ENCODE measurements at places on chromosomes 1 and 21. TPM values are rescaled to one million over a fixed set of nuclear protein-coding genes. Genes with fewer than 3 reads are reported as not detected.

SH2D2A gene
- total RNA-seq, result 257 TPM

REN gene
- not detected for total RNA-seq

GUCA2B gene
- total RNA-seq, result not detected

LCK gene
- 228 TPM for total RNA-seq

GRCh38 chr1:7467476-7468175 is 303.5 kb upstream of the VAMP3 start:
- no peak for ATAC-seq

GRCh38 chr1:17930635-17931034 is 175.5 kb downstream of the ACTL8 start:
- no peak for ATAC-seq

DNA sequence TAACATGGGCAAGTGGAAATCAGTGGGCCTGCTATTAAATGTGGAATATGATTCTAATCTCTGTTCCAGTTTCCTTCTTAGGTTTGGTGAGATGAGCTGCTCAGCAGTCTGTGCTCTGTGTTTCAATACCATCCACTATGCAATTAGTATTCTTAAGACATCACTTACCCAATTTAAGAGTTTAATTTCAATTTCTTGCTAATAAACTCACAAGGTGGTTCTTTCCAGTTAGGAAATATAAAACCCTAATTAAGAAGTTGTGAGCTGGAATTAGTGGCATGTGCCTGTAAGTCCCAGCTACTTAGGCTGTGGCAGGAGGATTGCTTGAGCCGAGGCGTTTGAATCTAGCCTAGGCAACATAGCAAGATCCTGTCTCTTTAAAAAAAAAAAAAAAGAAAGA is 51.7 kb downstream of the MPZL1 start:
- no peak for ATAC-seq

- no peak for ATAC-seq
These were observed 485.3 kb upstream of the NFIA start for GRCh38 chr1:60596791-60597750.

DNA sequence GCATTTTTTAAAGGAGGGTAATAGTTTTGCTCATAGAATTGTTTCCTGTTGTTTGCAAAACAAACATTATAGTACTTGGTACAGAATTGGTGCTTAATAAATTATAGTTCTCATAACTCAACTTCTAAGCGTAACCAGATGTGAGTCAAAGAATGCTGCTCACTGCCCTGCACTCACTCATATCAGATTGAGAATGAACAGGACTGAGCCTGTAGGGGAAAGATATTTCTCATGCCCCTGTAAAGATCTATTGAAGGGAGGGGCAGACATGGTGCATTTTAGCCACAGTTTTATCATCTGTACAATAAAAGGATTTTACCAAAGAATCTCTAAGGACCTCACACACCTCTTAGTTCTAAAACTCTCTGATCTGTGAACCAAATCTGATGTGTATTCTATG is 358.5 kb downstream of the SEC16B start:
- no peak for ATAC-seq

OR10J1 gene
- not detected for total RNA-seq

TESK2 gene
- total RNA-seq, result 8.9 TPM

- no peak for ATAC-seq
These were observed 25.2 kb downstream of the CLDN14 start for GRCh38 chr21:36454706-36455105.

- ATAC-seq, result no peak
These were observed 90.1 kb downstream of the TLR5 start for GRCh38 chr1:223052931-223053330.

DNA sequence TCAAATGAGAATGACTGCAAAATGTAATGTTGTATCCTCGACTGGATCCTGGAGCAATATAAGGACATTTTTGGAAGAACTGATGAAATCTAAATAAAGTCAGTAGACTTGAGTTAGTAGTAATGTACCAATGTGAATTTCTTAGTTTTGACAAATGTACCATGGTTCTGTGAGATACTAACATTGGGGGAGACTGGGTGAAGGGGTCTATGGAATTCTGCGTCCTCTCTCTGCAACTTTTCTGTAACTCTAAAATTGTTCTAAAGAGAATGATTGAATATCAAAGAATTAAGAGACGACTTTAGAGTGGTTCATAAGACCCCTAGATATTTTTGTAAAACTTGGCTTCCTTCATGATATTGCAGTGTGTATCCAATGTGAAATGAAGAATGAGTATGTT is 59.2 kb upstream of the KAZN start:
- ATAC-seq, result no peak

LCE1A gene
- not detected for total RNA-seq

DNA sequence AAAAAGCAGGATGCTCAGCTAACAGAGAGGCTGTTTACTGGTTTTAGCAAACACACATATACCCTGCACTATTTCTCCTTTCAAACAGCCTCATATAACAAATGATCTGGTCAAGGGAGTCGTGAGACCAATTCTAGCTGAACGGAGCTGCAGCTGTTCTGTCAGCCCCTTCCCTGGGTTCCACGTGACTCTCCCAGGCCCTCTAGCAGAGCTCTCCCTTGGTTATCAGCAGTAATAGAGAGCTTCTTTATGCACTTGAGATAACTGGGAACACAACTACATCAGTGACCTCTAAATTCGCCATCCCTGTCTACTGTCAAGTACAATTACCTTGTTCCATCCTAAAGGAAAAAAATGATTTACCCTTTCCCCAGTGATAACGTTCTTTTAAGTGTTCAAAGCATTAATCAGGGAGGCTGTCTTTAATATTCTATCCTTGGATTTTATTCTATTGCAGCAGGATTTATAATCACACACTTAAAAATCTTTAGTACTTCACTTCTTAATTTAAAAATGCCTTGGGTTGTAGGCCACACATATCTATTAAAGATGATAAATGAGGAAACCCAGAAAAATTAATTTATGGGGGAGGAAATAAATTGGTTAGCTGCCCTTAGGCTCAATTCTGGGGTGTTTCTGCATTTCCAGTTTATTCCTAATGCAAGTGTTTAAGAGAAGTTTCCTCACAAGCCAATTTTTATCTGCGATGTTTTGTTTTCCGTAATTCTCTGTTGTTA is 28.2 kb downstream of the PTGER3 start:
- no peak for ATAC-seq

DNA sequence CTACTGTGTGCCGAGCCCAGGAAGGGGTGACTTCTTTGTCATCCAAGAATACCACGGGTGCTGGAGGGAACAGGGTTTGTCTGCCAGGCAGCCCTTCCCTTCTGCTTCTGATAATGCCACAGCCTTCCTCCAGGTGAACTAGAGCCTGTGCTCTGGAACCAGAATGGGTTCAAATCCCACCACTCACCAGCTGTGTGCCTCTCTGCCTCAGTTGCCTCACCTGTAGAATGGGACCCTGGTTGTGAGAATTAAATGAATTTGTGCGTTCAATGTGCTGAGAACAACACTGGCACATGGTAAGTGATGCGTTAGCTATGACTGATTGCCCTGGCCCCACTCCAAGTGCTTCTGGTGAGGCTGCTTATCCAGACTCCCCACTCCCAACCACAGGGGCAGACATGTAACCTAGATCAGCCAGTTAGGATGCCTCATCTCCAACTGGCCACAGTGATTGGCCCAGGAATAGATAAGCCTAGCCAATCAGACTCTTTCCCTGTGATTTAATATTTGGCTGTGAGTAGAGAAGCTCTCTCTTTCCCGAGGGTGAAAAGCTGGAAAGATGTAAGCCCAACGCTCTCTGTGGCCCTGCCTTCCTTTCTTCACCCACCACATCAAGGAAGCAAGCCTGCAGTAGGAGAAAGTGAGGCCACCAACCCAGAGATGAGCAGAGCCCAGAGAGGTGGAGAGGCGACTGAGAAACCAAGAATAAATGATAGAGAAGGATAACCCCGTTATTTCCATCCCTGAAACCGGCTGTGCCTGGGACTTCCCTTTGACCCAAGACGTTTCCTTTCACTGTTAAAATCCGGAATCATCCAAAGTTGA is 20.8 kb upstream of the LAPTM5 start:
- ATAC-seq, result peak; percentile 25

KCNJ9 gene
- total RNA-seq, result not detected

CD5L gene
- not detected for total RNA-seq

- ATAC-seq, result peak; percentile 94
These were observed 57.5 kb downstream of the KIAA0319L start for GRCh38 chr1:35499652-35500176.

DNA sequence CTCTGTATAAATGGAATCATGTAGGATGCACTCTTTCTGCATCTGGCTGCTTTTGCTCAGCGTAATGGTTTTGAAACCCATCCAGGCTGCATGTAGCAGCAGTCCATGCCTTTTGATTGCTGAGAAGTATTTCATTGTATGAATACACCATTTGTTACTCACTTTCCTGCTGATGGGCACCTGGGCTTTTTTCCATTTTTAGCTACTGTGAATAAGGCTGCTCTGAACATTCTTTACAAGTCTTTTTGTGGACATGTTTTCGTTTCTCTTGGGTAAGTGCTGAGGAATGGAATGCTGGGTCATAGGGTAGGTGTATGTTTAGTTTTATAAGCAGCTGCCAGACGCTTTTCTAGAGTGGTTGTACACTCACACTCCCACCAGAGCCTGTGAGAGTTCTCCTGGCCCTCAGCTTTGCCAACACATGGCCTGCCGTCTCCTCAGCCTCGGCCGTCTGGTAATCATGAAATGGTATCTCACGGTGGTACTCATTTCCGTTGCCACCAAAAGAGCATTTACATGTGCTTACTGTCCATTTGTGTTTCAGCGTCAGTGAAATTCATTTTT is 22.7 kb downstream of the SLX9 start:
- no peak for ATAC-seq

UBL4B gene
- total RNA-seq, result not detected

DNA sequence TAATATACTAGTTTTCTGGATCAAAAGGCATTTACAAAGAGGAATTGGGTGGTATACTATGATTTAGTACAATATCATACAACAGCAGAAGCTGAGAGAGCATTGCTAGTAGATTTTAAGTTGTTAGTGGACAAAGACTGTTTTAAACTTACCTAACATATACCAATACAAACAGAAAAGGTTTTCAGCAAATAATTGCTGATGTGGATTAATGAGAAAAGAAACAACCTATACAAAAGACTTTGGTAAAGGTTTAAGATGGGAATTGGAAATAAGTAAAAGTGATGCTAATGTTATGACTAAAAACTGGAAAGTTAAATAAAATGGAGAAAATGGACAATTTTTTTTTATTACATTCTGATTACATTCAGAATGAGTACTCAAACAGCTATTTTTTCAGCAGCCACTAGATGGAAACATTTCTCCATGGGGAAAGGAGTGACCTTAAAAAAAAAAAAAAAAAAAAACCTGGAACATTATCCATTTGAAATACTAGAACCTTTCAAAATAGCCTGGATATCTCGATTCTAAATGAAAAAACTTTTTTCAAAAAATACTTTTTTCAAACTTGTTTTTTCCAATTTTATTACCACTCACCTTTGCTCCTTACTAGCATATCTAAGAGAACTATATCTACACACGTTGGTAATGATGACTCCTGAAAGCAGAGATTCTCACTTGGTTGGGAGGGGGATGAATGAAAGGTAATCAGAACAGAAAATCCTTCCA is 55.4 kb downstream of the EPRS1 start:
- no peak for ATAC-seq

DNA sequence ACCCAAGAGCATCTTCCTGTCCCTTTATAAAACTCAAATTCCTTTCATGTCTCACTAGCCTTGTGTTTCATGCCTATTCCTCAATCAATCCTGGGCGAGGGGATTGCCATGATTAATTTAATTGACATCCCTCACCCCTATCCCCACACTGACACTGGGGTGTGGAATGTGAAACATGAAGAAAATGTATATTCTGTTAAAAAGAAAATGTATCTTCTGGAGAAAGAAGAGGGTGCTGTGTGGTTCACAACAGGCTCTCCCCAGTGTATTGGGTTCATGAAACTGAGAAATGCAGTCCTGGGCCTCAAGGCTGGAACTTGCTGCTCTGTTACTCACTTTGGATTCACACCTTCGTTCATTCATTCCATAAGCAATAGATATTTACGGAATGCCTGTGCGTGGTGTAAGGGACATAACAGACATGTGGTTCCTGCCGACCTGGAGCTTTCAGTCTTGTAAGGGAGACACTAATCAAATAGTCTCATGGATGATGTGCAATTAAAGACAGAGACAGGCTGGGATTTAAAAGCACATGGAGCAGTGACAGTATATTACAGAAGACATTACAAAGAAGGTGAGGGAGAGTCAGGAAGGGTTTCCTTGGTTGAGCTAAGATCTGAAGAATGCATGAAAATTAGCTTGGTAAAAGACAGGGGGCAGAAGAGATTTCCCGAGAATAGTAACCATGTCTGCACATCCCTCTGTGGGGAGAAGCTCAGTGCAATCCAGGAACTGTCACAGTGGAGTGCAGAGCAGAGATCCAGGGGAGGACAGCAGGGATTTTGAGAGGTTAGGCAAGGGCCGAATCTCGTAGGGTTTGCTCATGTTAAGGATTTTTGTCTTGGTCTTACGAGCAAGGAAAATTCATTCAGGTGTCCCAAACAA is 32.1 kb downstream of the SERTAD4 start:
- no peak for ATAC-seq

DNA sequence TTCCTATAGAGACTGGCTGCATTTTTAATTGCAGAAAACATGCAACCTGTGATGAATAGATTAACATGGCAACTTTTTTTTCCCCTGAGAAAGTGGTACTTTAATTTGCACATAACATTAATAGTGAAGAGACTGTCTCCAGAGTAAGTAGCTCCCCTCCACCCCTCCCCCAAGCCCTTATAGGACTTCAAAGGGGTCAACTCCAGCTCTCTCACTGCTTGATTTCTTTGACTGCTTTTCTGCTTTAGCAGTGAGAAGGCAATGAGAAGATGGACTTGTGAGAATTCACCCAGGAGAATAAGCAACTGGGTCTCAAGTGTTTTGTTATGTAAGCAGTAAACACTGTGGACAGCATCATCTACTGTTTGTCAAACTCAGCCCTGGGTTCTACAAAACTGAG is 355.0 kb downstream of the CAMTA1 start:
- no peak for ATAC-seq

- peak; percentile 50 for ATAC-seq
These were observed 2.3 kb downstream of the IFI44L start for GRCh38 chr1:78622548-78622947.

CRNN gene
- not detected for total RNA-seq

SPRR1B gene
- total RNA-seq, result not detected
